NCI-H2227 treated with DMSO at 0.1 percent for 48 hours (cell line): ENCODE measurements at places on chromosomes 2 and 18.

DNA sequence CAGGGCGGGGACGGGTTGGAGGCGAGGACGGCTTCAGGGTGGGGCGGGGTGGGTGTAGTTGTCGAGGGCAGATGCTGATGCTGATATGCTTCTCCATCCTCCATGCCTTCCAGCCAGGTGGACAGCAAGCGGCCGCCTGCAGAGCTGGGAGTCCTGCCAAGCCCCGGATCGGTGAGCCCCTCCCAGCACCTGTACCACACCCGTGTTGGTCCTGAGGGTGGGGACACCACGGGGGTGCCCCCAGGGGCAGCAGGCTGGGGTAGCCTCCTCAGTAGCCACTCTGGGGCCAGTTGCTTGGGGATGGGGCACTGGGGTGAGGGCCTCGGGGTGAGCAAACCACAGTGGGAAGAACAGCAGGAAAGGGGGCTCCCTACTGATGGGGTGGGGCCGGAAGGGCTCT lies 2.6 kb downstream of the ANO7 start:
- DNase-seq: no peak

- no peak for DNase-seq
Observed at GRCh38 chr18:2420367-2420766, 150.9 kb downstream of the METTL4 start.

DNA sequence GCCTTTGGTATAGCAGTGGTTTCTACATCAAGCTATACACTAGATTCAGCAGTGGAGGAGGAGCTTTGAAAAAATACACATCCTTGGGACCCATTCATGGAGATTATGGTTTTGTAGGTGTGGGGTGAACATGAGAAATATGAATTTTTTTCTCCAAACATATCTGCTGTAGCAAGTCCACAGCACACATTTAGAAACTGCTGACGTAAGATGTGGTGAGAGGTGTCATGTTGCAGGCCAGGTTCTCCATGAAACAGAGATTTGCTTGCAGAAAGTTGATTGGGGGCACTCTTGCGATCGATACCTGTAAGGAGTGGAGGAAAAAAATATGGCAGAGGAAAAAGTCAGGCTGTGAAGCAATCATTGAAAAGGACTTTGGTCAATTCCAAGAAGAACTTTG lies 67.9 kb downstream of the FASTKD2 start:
- no peak for DNase-seq

DNA sequence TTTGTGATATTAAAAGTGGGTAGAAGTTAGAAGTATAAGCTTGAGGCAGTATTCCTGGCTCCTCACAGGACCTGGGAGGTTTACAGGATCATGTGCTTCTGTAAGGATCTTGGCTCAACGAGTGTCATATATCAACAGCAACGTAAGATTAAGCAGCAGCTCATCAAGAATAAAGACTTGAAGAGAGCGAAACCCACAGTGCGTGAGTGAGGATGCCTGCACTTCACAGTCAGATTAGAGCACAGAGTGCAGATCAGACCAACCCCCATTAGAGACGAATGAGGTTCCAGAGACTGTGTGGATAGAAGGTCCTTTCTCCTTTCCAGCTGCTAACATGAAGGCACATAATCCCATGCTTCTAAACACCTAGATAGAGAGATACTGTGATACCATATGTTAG lies 1656.7 kb upstream of the NXPH2 start:
- no peak for DNase-seq

DNA sequence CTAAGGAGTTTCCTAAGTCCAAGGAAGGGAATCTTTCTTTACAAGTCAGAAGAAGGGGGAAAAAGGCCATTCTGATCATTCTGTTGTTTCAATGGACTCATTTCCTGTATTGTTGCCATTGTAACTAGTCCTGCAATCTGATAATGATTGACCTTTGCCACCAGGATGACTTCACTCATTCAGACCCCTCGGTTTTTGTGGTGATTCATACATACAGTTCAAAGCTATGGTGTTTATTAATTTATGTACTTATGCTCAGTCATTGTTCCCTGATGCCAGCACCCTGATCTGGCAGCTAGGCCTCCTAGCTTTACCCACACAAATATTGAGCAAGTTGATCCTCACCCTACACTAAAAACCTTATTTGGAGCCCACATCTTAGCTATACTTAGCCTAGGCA lies 57.6 kb upstream of the ZNF519 start:
- no peak for DNase-seq
